ENCODE measurements at places on chromosomes 4 and X.

DNA sequence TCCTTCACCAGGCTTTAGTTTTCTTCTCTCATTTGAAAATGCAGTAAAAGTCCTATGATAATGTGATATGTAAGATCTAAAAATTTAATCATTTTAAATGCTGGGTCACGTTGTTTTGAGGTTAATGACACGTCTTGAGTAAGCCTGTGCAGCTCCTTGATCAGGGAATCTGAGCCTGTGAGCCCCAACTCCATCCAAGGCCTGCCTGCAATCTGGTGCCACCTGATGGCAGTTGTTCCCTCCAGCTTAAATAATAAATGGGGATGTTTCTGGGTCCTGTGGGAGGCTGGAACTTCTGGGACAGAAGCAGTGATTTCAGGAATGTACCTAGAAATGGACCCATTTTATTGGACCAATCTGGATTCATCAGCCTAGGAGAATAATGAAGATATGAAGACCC lies 455.4 kb upstream of the ADGRL3 start:
- DNase-seq: no peak

DNA sequence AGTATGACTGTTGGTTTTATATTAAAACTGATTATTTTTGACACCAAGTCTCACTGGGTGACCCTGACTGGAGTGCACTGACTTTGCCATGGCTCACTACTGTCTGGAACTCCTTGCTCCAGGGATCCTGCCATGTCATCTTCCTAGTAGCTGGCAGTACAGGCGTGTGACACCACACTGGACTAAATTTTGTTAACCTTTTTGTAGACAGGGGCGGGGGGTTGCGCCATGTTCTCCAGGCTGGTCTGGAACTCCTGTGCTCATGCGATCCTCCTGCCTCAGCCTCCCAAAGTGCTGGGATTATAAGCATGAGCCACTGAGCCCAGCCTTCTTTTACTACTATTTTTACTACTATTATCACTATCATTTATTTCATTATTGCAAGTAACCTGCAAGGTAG lies 8.9 kb downstream of the XAGE1A start:
- no peak for DNase-seq

DNA sequence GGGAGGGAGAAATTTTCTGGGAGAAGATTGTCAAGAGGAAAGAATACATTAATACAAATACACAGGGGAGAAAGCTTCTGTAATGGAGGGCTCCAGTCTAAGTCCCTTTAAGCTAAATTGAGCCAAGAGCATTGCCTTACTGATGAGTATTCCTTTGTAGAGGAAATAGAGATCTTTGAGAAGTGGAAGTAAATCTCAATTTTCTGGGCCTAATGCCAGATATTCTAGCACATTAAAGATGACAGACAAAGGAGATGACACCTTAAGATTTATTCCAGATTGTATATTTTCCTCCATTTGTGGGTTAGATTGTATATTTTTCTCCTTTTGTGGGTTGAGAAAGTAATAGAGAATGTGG lies 28.5 kb upstream of the SMAD1 start:
- DNase-seq: no peak

DNA sequence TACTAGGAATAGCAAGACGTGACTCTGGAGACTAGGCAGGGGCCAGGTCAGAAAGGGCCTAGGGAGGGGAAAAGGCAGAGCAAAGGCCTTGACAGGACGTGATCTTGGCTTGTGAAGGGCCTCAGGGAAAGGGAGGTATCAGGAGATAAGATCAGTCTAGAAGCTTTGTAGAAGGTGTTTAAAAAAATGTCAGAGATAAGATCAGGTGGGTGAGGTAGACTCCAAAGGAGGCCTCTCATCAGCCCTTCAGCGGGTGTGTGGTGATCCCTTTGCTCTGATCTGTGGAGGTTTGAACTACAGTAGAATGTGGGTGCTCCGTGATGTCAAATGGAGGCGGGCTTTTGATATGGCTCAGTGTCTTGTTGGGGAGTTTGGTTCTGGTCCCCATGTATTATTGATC lies 78.8 kb upstream of the PRPS1 start:
- no peak for DNase-seq

DNA sequence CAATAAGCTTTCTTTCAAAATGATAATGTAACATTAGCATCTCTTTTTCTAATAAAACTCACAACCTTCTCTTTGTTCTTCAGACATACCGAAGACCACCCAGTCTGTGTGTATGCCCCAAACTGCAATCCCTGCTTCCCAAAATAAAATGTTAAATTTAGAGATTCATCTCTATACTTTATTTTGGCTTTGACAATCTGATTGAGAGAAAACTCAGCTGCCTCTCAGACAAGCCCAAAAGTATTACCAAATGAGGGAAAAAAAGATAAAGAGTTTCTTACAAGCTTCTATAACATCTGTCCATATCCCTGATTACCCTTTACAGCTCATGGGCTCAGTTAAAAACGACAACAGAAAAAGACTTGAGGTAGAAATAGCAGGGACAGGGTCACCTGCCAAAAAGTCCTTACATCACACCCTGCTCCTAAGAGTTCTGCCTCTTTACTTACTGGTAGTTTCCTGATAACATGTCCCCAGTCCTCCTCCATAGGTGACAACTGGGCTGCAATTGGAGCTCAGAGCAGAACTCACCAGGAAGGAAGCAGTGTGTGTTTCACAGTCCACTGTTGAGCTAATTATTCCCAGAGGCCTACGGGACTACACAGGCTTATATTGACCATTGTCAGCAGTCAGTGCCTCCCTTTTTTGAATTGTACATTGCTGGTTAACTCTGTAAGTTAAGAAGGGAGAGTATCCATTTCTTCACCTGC lies 70.9 kb upstream of the FAM9C start:
- no peak for DNase-seq

DNA sequence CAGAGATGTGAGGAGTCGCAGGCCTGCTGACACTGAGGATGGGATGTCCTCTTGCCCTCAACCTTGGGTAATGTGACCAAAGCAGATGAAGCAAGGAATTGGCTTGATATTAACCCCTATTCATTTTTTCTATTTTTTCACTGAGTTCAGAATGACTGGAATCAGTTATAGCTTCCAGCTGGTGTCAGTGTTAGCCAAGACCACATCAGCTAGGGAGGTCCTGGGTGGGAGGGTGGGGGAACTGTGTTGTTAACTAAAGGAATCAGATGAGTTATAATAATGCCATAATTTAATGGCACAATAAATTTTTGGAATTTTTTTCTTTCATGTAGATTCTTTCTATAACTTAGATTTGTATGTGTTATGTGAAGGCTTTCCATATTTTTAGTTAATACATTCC lies 91.9 kb downstream of the EGF start:
- no peak for DNase-seq

DNA sequence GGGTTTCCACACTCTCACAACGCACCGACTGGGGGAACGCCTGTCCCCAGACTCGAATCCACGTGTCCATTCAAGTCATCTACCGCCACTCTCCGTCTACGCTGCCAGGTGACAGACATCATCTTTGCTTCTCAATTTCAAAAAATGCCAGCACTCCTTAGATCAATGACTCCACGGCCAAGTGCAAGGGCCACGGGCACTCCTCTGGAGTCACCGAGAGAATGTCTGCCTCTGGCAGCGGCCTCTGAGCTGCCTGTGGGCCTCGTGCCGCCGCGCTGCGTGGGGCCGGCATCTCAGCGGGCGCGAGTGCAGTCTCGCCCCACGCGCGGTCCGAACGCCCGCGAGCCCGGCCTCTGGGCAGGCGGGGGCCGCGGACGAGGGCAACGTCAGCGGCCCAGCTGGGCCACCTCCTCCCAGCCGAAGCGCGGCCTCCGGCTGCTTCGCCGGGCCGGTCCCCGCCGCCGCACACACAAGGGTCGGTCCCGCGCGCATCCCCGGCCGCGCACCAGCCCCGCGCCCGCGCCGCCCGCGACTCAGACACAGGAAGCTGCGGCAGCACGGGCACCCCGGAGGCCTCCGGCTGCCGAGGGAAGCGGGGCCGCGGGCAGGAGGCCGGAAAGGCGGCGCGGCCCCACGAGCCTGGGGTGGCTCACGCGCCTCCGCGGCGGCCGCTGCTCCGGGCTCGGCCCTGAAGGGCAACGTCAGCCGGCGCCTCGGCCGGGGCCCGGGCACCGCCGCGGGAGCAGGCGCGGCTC lies 450 bp downstream of the ACSL1 start:
- peak; percentile 52 for DNase-seq

DNA sequence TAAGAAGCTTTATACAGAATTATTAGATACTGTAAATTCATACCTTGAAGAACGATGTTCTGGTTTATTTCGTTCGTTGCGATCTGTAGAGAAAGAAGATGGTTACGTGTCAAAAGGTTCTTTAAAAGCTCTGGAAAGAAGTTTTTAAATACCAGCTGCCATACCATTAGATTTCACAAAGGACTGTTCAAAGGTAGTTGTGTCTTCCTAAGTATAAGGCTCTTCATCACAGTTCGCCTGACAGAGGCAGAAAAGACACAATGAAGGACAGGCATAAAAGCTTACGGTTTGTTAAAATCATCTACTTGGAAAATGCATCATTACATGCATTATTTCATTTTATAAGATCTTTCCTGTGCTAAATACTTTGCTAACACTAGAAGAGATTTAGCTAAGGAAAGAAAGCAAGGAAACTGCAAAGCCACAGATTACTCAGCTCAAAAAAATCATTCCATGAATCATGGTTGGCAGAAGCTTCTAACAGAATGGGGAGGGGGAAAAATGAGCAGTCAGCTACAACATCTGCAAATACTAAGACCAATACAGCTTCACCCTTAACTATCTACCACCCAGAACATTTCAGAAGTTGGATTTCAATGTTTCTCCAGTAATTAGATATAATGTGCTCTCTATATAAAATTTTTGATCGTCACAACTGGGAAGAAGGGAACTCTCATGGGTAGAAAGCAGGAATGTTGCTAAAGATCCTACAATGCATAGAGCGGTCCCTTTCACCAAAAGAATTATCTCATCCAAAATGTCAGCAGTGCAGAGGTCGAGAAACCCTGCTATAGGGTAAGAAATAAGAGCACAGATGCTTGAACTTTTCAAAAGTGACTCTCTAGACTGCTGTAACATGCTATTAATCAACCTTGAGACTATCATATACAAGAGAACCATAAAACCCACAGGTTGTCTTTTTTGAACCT lies 50.7 kb upstream of the PRSS48 start:
- no peak for DNase-seq

DNA sequence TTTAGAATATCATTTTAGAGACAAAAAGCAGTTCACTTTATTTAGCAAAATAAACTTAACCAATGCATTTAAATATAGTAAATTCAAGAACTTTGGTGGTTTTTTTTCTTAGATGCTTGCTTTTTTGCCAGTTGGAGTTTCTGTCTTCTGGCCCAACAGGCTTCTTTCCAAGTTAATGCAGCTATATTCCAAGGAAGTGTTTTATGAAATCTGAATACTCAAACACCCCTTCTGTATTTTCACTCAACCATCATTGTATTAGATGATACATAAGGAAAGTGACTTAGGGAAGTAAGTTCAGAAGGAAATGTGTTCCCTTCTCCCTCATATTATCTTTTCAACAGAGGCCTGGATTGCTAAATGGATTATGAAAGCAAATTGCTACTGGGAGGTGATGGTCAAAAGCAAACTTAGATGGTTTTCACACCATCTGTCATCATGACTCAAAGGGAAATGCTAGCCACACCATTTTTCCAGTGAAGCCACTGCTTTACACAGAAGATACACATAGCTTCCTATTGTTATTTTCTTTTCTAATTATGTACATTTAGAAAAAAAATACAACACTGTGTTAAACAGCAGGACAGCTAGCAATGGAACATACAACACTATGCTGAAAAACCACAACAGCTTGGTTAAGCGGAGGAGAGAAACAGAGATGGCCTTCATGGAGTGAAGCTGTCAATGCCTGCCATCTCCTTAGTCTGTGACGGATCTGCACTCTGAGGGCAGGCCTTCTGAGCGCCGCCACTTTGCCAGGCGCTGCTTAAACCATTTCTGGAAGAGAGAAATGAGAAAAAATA lies 32.9 kb downstream of the HOPX start:
- no peak for DNase-seq

DNA sequence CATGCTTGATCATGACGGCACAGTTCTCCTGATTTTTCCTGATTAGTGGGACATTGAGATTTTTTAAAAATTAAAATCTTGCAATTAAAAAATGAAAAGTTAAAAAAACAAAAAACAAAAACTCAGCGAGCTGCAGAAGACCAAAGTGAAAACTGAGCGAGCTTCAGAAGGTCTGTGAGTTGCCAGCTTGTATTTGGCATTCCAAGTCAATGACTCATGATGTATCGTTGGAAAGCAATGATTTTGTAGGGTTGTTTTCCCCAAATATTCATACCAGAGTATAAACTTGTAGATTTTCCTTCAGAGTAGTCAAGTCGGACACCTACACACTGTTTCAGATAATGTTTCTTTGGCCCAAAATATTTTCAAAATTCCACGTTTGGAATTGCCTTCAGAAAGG lies 76.9 kb downstream of the LRRC66 start:
- DNase-seq: no peak

GRCh38 chrX:22021751-22022324 lies 10.3 kb upstream of the PHEX start:
- DNase-seq: no peak

DNA sequence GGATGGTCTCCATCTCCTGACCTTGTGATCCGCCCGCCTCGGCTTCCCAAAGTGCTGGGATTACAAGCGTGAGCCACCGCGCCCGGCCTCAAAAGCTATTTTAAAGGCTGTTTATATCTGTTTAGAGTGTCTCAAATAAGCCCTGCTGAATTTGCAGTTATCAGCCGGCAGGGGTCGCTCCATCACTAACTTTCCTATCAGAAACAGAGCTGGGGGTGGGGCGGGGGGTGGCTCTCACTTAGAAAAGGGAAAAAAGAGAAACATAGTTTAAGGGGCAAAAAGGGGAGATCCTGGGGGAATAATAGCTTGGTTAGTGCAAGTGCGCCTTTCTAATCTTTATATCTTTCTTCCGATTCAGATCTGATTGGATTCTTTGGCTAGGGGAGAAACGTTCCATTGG lies 450.7 kb downstream of the UBE2NL start:
- DNase-seq: no peak

- no peak for DNase-seq
Measured at GRCh38 chrX:50638123-50638522, 167.5 kb upstream of the DGKK start.

GRCh38 chr4:72689923-72690322 lies 120.9 kb upstream of the ADAMTS3 start:
- DNase-seq: no peak

DNA sequence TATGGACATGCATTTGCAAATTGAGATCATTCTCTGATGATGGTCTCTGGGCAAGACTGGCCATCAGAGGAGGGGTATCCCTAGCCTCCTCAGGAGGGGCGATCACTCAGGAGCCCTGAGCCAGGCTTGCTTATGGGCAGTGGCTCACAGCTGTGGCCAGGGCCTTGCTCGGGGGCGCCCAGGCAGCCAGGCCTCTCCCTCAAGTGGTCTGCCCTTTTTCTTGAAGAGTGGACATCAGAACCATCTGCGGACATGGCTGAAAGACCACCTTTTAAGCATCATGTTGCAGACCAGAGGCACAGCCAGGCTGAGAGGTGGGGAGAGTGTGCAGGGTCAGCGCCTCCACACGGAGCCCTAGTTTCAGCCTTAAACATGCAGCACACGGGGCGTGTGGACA lies 106.7 kb upstream of the PSAPL1 start:
- no peak for DNase-seq

DNA sequence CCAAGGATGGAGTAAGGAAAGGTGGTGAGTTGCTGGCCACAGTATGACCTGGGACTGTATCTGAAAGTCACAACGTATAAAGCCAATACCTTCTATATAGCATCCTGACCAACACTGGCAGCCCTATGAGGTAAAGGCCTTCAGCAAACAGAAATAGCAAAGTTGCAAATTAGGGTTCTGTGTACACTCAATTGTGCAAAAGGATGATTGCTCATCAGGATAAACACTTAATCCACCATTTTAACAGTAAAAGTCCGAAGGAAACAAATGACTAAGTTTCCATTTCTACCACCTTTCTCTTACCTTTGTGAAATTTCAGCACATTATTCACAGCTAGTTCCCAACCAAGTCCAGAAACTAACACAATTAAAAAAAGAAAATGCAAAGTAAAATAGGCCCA lies 1.4 kb upstream of the FNIP2 start:
- DNase-seq: no peak
